Activated naive CD4-positive, alpha-beta T cell treated with anti-CD3 and anti-CD28 coated beads, Interleukin-2, amount 50 U/mL, for 16 hours (primary cell): ENCODE measurements at places on chromosomes 6 and 20.

GRCh38 chr6:72783666-72784065 is 161.8 kb downstream of the KCNQ5 start:
- no peak for DNase-seq

GRCh38 chr6:17816921-17817611 is 110.3 kb upstream of the NUP153 start:
- no peak for DNase-seq

GRCh38 chr6:43749461-43749860 is 20.6 kb upstream of the VEGFA start:
- DNase-seq = no peak

DNA sequence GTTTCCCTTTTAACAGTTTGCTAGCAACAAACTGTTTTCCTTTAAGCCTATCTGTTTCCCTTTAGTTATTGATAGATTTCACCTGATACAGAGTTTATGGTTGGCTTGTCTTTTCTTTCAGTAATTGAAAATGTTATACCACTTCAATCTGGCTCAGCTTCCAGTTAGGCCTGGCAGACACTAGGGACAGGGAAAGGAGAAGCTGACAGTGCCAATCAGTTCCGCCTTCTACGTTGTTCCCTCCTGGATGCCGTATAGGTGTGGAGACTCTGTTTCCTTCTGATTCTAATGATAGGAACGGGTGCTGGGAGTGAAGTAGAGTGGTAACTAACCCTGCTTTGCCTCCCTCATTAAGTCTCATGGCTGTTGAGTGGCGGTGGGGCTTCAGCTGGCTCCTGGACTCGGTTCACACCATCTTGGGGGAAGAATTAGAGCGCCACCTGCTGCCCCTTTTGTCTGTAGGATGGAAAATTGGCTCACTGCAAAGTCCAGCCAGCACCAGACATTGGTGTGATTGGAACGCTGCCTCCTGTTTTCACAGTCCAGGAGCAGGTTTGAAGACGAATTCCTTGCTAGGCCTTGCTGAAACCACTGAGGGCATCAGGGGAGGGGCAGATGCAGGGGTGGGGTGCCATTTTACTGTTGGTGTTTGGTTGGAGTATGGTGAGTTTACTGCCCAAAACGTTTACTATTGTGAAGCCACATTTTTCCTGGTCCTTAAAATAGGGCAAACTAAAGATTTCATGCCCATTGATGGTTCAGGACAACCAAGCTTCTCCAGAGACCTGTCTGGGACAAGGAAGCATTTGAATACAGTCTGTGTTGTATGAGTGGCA is 1729.5 kb downstream of the GRIK2 start:
- DNase-seq = no peak

- no peak for DNase-seq
Observed at GRCh38 chr6:70708448-70708847, 40.8 kb downstream of the SMAP1 start.

GRCh38 chr6:137157601-137158000 is 15.8 kb downstream of the IL22RA2 start:
- DNase-seq = no peak

DNA sequence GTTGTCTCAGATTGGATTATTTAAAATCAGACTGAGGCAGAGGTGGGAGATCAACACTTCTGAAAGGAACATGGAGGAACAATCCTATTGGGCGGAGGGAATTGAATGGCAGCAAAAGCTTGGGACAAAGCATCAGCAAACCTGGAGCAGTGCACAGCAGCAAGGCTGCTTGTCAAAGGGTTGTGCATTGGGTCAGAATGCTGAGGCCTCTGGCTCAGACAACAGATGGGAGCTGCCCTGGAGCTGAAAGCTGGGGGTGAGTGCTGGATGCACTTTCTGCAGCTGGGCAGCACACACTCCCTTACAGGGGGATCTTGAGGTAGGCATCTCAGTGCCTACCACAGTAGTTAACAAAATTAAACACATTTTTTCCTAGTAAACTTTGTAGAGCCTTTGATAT is 634.4 kb upstream of the MMS22L start:
- DNase-seq = no peak

- peak; percentile 73 for DNase-seq
Observed at GRCh38 chr6:14857501-14857900, 388.4 kb upstream of the JARID2 start.

- no peak for DNase-seq
Observed at GRCh38 chr6:68443704-68444103, 191.4 kb upstream of the ADGRB3 start.

- DNase-seq = no peak
Observed at GRCh38 chr20:18663932-18664331, 76.1 kb downstream of the DTD1 start.

DNA sequence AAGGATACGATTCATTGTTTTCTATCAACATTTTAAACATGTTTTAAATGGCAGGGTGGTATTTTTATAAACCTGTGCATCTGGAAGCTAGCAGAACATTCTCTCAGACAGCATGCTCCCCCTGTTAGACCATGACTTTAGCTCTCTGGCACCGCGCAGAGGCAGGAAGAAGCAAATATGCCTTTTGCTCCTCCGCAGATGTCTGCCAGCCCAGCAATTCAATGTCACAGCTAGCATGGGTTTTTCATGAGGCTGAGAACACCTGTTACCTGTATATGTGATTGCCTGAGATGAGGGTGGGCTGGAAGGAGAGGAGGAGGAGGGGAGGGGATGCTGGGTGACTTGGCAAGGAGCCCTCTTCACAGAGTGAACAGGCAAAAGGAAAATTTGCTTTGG is 6.7 kb downstream of the MTCH1 start:
- DNase-seq = no peak

DNA sequence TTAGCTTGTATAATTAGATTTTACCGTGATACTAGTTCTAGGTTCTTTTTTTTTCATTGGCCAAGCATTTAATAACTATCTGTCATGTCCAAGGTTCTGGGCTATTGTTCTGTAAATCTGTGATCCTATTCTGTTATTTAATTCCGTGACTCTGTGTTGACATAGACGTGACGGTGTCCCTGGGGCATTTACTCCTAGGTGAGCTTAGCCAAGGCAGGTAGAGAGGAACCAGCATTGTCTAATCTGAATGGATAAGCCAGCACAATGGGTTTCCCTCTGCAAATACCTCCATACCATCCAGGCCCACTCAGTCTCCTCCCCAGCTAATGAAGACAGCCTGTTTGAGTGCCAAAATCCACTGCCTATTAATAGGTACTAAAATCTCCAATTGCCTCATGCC is 8.9 kb upstream of the CDSN start:
- DNase-seq = no peak

DNA sequence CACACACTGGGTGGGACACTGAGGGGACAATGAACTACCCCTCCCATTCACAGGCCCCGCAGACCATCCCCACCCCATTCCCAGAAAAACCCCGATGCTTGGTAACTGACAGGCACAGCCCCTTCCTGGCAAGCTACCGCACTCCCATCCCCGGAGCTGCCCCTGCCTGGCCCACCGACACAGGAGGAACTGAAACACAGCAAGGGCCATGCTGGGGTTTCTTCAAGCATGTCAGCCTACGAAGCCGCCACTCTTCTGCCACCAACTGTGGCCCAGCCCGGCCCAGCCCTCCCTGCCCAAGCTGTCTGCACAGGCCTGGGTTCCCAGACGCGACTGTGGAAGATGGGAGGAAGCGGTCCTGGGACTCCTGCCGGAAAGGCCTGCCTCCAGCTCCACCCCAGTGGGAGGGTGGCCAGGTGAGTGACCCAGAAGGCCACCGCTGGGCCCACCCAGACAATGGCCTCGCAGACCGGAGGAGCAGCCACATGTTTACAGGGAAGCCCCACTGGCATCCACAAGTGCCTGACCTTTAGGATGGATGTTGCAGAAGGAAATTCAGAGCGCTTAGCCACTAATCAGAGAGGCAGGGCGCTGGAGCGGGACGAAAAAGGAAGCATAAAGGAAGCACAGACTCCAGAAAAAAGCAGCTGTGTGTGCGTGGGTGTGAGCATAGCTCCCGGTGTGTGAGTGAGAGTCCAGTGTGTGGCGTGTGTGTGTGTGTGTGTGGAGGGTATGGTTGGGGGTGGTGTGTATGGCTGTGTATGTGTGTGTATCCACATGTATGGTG is 91.6 kb downstream of the PRND start:
- DNase-seq = no peak

- DNase-seq = no peak
Observed at GRCh38 chr6:162726947-162727321, 632 bp downstream of the PRKN start.

GRCh38 chr6:145544514-145544913 is 190.8 kb downstream of the EPM2A start:
- DNase-seq = no peak

DNA sequence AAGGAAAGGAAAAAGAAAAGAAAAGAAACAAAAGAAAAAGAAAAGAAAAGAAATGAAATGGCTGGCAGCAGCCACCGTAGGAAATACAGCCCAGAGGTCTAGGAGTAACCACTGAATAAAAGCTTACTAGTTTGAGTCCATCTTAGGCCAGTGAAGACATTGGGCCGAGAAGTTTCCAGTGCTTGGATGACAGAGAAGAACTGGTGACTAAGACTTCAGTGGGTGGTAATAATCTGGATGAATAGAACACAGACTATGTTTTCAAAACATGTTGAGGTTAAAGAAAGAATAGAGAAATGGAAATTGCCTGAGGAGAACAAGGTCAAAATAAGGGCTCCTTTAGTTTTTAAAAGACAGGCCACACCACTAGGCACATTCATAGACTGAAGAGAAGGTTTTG is 198.8 kb downstream of the ATXN1 start:
- DNase-seq = no peak

- DNase-seq = no peak
Observed at GRCh38 chr6:163398815-163399214, 15.7 kb upstream of the QKI start.
